ENCODE measurements at places on chromosomes 11 and 22.

GRCh38 chr11:111347723-111348115, 31.4 kb downstream of the POU2AF1 start:
- DNase-seq: no peak

- no peak for DNase-seq
Observed at GRCh38 chr11:26741036-26741435, 19.2 kb upstream of the SLC5A12 start.

DNA sequence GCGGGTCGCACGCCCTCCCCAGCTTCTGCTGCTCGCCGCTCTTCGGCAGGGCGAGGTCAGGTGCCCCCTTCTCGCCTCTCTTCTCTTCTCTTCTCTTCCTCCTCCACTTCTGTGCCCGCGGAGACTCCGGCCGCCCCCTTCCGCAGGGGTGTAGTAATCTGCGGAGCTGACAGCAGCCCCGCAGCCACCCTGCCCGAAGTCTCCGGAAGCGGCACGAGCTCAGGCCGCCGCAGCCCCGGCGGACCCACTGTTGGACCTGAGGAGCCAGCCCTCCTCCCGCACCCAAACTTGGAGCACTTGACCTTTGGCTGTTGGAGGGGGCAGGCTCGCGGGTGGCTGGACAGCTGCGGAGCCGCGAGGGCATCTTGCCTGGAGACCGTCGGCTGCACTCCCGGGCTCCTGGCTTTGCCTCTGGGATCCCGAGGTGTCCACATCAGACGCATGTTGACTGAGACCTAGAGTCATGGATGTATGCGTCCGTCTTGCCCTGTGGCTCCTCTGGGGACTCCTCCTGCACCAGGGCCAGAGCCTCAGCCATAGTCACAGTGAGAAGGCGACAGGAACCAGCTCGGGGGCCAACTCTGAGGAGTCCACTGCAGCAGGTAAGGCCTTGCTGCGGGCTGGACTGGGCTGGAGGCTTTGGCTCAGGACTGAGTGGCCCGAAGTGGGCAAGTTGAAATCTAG, 486 bp downstream of the STIM1 start:
- no peak for DNase-seq

- no peak for DNase-seq
Observed at GRCh38 chr22:36343070-36343719, 44.6 kb downstream of the MYH9 start.

- no peak for DNase-seq
Observed at GRCh38 chr11:30914143-30914762, 328.1 kb upstream of the MPPED2 start.

DNA sequence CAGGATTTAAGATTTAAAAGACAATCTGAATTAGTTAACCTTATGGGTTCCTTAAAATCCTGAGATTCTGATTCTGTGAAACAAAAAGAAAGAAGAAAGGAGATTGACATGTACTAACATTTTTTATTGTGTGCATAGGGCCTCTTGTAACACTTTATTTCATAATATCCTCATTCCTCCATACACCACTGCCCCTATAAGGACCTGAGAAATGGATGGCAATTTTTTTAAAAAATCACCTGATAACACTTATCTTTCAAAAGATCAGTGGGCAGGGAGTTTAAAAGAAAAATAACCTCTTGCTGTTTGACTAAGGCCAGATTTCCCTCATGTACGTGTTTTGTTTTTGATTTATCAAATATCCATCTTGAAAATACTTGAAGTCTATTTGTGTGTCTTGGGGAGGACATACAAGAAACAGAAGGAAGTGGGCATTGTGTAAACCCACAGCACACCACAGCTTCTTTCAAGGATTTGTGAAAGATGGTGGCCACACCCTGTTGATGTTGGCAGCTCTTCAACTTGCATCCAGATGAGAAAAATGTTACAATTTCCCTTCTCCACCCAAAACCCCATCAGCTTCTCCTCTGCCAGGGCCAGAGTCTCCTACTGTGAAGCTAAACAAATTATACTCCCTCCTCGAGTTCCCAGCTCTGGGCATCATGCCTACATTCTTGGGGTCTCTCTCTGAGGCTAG, 35.0 kb upstream of the MPEG1 start:
- no peak for DNase-seq

DNA sequence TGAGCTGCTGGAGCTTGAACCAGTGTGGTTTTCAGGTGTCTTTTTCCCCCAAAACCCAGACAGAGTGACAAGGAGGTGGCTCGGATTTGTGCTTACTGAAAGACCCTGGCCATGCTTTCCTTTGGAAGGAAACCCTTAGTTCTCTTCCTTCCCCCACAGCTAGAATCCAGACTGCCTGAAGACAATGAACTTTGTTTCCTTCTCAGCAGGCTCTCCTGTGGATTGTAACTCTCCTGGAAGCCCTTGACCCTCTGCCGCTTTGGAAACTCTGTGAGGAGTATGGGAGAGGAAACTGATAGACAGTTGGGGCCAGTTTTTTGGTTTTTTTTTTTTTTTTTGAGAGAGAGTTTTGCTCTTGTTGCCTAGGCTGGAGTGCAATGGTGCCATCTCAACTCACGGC, 62.1 kb upstream of the SESN3 start:
- no peak for DNase-seq

DNA sequence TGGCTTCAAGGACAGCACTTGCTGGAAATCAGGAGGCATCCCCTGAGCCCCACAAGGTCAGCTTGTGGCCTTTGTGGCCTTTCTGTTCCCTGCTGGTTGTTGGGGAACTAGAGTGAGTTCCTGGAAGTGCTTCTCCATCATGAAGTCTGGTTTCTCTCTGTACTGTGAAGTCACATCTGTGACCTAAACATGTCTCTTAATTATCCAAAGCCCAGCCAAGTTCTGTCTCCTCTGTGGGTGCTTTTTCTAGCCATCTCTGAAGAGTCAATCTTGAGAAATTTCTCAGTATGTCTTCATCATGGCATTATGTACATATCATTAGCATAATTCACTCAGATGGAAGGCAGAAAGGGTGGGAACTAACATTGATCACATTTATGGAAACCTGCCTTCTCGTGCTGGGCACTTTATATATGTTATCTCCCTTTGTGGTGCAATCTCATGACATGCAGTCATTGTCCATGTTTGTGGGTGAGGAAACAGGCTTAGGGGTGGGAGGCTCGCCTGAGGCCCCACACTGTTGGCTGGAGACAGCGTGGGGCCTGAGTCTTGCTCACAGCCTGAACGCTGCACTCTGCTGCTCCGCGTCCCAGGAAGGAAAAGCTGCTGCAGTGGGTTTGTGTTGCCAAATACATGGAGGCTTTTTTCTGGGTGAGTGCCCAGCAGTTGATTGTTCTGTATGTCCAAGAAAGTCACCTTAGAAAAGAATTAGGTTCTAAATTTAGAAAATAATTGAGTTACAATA, 24.6 kb downstream of the IGHMBP2 start:
- DNase-seq: no peak

- DNase-seq: no peak
Observed at GRCh38 chr11:34344768-34345539, 12.9 kb downstream of the ABTB2 start.

GRCh38 chr22:27627444-27627833, 174.1 kb downstream of the MN1 start:
- no peak for DNase-seq

- DNase-seq: no peak
Observed at GRCh38 chr11:122601141-122602125, 54.1 kb upstream of the UBASH3B start.

DNA sequence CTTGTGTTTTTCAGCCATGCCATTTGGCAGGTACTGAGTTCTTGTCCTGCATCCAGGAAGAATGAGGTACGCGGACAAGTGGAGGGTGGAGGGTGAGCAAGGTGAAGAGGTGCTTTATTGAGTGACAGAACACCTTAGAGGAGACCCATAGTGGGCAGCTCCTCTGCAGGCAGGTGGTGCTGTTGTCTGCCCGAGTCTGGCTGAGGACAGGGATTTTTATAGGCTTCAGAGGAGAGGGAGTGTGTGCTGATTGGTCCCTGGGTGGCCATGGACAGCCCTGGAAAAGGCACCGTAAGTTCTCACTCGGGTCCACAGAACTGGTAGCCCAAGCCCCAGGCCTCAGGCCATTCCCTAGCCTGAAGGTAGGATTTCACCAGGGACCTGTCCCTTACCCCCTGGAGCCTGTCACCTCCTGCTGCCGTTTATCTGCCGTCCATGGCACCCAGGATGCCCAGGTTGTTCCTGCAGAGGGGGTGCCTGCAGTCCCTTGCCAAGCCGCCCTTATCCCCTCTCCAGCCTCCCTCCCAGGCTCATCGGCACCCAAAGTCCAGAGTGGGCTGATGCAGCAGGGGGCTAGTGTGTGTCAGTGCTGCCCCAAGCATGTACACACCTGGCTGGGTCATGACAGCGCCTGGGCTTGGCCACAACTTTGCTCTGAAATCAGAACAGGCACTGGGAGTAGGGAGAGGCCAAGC, 213.6 kb downstream of the LRRC4C start:
- no peak for DNase-seq

GRCh38 chr22:30444632-30445437, 19.3 kb downstream of the MTFP1 start:
- DNase-seq: no peak

DNA sequence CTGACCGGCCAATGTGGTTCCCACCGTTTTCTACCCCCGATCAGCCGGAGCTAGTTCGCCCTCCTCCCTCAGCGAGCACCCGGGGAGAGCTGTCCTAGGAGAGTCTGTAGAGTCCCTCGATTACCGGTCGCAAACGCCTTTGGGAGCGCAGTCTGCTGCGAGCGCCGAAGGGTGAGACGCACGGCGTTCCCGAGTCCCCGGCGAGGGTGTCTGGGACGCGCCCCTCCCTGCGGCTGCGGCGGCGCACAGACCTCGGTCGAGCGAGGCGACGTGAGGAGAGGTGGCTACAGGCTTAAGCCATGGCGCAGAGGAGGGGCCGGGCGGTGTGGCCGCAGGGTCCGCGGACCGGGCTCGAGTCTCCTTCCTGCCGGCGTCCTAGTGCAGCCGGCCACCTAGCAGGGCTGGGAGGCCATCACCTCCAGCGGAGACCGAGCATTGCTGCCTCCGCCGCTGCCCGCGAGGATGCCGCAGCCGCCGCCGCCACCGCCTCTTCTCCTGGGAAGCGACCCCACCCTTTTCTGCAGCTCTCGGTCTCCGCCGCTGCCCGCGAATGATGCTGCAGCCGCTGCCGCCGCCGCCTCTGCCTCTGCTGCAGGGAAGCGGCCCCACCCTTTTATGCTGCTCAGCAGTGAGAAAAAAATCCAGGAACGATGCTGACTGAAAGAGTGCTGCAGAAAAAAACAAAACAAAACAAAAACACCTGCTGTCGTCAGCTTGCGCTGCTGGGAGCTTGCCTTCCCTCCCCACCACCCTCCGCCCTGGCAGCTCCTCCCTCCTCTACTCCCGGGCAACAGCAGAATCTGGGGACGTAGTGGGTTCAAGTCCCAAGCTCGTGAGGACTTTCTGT, at the start of gene MAP6:
MAP6 (minus strand) TSS at position 588 of the 847 bp plus-strand sequence. CDS start 669 bp downstream, outside the sequence.
- no peak for DNase-seq

DNA sequence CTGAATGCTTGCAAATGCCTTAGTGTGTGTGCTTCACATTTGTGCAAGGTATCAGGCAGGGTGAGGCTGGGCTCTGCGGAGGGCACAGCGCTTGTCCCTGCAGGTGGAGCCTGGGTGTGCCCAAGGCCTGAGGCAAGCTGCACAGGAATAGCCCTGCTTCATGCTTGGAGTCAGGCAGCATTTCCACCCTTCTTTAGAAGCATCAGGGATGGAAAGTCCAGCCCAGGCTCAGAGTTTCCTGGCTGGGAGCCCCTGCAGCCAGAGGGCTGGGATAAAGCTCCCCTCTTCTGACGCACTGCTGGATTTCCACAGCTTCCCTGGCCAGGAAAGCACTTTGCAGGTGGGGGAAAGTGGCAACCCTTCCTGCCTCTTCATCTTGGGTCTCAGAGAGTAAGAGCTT, 63.4 kb downstream of the GALNT18 start:
- DNase-seq: no peak

DNA sequence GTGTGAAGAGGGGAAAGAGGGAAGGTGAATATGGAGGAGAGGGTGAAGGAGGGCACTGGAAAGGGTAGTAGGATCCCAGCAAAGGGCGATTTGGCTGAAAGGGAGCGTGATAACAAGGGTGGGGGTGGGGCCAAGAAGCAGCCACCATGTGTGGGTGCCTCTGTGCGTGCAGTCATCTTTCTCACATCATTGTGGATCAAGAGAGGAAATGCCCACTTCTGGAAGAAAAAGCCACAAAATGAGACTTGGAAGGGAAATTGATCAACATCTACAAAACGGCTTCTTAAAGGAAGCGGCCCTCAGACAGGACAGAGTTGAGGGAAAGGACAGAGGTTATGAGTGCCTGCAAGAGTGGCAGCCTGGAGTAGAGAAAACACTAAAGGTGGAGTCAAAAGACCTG, 1.2 kb upstream of the CXCR5 start:
- DNase-seq: no peak

GRCh38 chr11:72221386-72222075, 3.0 kb upstream of the INPPL1 start:
- DNase-seq: no peak

DNA sequence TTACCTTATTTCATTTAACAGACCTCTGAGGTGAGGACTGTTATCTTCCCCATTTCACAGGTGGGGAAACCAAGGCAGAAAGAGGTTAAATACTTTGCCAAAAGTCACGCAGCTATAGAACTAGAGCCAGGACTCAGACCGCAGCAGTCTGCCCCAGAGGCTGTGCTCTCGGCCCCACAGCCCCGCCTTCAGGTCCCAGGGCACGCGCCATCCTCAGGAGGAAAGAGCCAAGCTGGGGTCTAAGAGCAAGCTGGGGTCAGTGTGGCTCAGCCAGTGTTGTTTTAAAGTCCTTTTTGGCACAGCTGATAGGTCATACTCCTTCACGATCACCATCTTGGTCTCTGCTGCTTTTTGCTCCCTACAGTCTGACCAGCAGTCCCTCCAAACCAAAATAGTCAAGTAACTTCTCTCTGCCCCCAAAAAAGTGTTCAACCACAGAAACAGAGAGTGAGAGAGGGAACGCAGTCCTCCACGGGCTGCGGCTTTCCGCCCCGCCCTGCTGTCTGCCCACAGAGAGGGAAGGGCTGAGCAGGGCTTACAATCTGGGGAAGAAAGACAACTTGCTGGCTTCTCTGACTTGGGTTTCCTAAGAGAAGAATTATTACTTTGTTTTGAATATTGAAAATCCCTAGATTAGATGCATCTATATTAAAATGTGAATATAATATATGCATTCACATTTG, 137.2 kb upstream of the OPCML start:
- no peak for DNase-seq

- DNase-seq: no peak
Observed at GRCh38 chr11:35747668-35748067, 85.1 kb downstream of the TRIM44 start.

DNA sequence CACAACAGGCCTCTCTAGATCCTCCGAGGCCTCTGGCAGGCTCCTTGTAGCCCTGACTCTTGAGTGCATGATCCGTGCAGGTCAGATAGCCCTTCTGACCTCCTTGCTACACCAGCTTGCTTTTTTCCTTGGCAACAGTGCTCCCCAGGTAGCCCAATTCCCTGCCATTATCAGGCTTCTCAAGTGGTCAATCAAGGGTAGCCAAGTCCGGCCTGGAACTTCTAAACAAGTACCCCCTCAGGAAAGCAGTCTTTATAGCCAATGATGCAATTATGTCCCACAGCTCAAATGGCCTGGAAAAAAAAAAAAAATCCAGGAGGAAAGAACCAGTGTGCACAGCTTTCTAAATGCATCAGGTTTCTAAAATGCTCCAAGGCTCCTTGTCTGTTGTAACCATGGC, 59.8 kb downstream of the TENM4 start:
- DNase-seq: no peak

- DNase-seq: no peak
Observed at GRCh38 chr11:35158701-35159510, 19.9 kb downstream of the CD44 start.

Measured in cerebellar nuclear complex (tissue), 1 donor.